Glutamatergic neuron (in vitro differentiated cells): ENCODE measurements at places on chromosomes 2 and 18. TPM values are rescaled to one million over a fixed set of nuclear protein-coding genes. Genes with fewer than 3 reads are reported as not detected.

GRCh38 chr18:13145636-13146190 is 72.8 kb upstream of the LDLRAD4 start:
- no peak for DNase-seq

DNA sequence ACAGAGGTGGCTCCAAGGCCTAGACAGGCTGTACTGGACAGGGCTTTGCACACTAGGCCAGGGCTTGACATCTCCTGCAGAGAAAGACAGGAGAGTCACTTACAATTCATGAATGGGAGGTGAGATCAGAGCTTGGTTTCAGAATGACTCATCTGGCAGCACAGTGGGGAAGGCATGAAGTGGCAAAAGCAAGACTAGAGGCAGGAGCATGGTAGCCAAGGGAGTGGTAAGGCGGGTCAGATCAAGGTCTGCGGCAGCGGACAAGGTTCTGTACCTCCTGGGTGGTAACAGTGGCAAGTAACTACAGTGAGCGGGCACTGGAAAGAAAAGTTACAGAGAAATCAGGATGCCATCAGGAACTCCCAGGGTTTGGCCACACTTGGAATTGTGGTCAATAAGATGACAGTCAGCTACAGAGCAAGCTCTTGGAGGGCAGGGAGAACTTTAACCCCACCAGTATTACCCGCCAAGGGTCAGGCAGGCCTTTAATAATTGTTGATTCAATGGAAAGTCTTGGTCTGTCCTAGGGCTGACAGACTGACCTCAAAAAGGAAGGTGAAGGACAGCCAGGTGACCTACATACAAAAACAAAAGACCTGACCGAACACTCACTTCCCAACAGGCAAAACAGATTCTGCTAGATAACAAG is 5.7 kb downstream of the MCFD2 start:
- DNase-seq, result no peak

DNA sequence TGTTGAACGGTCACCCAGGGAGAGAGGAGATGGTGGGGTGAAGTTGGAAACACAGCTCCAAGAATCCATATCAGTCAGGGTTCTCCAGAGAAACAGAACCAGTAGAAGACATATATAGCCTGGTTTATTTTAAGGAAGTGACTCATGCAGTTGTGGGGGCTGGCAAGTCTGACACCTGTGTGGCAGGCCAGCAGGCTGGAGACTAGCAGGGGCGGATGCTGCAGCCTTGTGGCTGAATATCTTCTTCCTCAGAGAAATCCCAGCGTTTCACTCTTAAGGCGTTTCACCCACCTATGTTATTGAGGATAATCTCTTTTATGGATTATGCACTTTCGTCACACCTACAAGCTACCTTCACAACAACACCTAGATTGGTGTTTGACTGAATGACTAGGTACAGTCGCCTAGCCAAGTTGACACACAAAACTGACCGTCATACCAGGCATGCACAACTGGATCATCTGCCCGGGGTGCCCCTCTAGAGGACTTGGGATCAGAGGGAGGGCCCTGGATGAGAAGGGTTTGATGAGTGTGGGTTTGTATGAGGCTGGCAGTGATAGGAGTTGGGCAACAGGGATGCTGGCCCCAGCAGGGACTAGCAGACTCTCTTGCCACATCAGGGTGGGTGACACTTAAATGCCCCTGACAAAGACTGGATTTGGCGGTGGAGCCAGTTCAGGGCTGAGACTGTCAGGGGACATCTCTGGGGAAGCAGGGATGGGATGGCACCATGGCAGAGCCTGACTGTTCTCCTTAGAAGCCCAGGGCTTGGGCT is 23.4 kb downstream of the MROH2A start:
- no peak for DNase-seq

Gene CASP8
- not detected for total RNA-seq

Gene ADD2
- total RNA-seq, result 373 TPM

Gene VWC2L
- 0.15 TPM for total RNA-seq

Gene FLACC1
- total RNA-seq, result 1.2 TPM

DNA sequence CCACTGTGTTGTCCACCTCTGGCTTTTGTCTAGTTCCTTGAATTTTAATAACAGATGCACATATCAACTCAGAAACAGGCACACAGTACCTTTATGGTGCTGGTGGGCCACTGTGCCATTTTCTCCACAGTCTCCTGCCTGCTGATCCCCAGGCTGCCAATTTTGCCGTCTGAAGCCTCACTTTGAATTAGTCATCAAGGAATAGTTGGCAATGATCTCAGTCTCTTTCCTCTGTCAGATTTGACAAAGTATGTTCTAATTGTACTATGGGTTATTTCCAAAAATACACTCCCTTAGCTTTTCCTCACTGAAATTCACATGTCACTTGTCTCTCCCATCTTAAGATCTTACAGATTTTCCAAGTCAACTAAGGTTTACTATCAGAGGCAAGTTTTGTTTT is 140.7 kb downstream of the ZNF516 start:
- no peak for DNase-seq

- DNase-seq, result no peak
Observed at GRCh38 chr2:196530910-196531309, 108.6 kb upstream of the CCDC150 start.

GRCh38 chr2:55620123-55620779 is 2.8 kb upstream of the PPP4R3B start:
- peak; percentile 33 for DNase-seq

DNA sequence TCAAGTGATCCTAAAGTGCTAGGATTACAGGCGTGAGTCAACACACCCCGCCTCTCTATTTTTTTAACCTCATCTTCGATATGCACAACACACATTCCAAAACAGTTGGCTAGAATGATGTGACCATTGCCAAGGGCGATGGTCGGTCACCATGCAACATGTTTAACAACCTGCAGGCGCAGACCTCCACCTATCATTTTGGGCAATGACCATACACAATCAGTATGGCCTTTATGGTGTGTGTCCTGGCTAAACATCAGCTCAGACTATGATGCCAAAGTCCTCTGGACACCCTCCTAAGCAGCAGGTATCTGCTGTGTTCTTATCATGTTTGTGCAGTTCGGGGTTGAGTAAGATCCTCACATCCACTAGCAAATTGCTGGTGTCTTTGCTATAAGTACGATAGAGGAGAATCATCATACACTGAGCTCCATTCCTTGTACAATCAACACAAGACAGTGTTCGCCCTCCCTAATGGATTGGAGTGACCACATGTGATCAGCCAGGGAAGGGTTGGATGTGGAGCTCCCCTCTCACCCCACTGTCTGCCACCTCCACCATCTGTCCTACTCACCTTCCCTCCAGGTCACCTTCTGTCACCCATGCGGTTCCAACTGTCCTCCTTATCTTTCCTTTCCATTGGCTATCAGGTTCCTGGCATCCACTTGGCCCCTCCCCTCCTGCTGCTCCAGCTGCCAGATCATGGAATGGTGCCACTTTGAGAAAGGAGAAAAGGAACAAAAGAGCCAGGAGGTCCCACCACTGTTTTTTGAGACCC is 7.9 kb upstream of the RNF152 start:
- no peak for DNase-seq
